ENCODE measurements at places on chromosomes 3 and 15.
A peak's percentile ranks its signal among the peaks of the same experiment; 100 is the strongest.

GRCh38 chr3:182393151-182393550 lies 400.2 kb upstream of the ATP11B start:
- DNase-seq = no peak

GRCh38 chr3:132351222-132351806 lies 34.1 kb downstream of the ACP3 start:
- DNase-seq = no peak

- DNase-seq = no peak
These were observed 4.9 kb downstream of the TCAIM start for GRCh38 chr3:44343421-44343820.

GRCh38 chr3:17949101-17949500 lies 206.7 kb upstream of the TBC1D5 start:
- DNase-seq = no peak

GRCh38 chr3:54123776-54124196 lies 1.4 kb downstream of the CACNA2D3 start:
- no peak for DNase-seq

- DNase-seq = no peak
These were observed 17.8 kb upstream of the MCCC1 start for GRCh38 chr3:183117056-183117455.

DNA sequence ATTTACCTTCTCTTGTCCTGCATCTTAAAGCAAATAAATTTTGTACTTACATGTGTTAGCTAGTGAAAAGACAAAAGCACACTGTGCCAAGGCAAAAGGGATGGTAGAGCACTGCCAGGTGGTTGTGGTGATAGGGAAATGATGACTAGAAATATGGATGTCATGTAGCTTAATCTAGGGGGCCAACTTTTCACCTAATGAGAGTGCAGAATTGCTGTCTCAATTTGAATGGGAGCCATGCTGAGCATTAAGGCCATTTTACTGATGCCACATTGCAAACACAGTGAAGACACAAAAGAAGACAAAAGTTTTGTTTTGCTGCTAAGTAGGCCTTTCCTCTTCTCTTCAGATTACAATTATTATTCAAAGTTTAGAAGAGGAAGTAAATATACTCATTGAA lies 274.7 kb downstream of the PDCD6IP start:
- DNase-seq = no peak

- DNase-seq = no peak
These were observed 560 bp downstream of the ST6GAL1 start for GRCh38 chr3:186930641-186931531.

DNA sequence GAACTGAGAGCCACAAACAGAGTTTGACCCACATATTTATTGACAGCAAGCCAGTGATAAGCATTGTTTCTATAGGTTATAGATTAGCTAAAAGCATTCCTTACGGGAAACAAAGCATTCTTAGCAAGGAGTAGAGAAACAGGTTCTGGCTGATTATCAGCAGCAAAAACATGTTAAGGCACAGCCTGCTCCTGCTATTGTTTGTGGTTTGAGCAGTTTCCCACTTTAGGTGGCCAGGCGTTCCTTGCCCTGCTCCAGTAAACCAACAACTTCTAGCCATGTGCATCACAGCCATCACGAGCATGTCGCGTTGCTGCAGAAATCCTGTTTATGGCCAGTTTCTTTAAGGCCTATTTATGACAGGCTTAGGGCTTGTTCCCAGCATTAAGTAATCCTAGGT lies 44.7 kb upstream of the C2CD4B start:
- DNase-seq = no peak

DNA sequence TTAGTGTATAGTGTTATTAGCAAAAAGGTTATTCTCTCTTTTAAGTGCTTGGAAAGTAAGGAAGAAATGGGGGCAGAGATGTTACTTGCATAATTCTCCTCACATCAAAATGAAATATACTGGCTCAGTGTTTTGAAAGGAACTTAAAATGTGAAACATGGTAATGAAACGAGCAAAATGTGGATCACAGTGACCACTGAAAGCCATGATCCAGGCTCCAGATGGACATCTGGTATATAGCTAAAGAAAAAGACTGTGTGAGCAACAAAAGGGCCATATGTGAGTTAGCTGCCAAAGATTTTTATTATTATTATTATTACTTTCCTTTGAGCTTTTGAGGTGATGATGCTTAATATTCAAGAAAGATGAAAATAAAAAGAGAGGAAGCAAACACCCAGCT lies 89.6 kb downstream of the GAP43 start:
- no peak for DNase-seq

GRCh38 chr15:72411544-72411943 lies 13.4 kb downstream of the TMEM202 start:
- no peak for DNase-seq

DNA sequence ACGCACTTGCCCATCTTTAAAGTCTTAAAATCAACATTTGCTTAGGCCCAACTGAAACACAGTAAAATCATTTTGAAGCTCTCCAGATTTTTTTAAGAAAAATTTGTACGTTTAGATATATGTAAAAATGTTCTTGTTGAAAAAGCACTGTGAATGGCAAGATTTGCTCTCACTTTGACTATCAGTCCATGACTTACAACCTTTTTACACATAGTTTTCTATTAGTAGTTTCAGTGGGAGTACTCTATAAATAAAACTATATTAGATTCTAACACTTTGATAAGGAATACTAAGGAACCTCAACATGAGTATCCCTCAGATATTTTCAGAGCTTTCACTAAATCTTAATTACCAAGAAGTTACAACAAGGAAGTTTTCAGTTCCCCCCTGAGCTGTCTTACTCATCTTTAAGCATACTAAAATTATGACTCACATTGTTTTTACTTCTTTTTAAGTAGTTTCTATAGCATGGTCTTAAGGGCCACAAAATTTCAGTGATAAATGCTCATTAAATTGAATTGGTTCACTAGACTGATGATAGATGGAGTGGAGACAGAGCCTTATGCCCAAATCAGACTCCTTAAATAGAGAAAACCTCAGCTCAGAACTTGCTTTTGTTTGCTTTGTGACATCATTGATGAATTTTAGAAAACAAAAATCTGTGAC lies 31.6 kb upstream of the RAP2B start:
- peak; percentile 72 for DNase-seq

DNA sequence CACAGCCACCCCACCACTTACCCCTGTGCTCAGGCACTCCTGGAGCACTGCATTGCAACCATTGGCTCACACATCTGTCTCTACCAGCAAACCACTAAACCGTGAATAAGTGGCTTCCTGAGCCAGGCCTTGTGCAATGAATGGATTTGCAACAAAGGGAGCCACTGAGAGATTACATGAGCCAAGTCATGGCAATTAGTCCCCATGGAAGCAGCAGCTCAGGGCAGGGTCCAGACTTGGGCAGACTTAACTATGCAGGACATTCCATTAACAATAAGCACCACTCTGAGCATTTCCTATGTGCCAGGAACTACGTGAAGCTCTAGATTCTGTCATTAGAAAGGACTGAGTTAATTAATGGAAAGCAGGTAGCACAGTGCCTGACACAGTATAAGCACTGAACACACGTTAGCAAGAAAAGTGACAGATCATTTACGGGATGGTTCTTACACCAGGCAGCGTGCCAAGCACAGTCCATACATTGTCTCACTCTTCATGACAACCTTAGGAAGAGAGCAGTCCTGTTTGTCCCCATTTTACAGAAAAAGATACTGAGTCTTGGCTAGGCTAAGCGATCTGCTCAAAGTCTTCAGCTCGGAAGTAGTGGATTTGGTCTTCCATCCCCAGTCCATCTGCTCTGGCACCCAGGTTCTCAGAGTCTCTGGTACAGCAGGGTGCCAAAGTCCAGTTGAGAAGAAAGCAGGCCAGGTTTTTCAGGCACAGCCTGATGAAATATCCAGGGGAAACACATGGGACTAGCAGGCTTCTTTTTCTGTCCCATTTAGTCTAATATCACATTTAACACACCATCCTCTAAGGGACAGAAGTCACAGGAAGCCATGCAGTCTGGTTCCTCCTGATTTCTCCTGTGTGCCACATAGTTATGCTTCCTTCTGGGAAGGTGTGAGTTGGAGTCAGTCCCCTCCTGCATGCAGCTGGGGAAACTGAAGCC lies 44.1 kb downstream of the LIPC start:
- no peak for DNase-seq

DNA sequence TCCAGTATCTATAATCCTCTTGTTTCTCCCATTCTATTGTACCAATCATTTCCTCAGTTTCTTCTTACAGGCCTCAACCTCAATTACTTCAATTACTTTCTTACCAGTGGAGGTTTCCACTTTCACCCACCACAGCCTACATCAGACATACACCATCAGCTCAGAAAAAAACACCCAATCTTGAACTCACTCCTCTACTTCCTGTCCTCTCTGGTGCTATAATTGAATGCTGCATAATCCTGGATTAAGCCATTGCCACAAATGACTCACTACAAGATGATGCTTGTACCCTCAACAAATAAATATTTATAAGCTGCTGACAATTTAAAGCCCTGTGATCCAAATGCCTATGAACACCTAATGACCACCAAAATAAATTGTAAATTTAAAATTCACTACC lies 18.5 kb downstream of the RYK start:
- DNase-seq = peak; percentile 15

GRCh38 chr15:92391640-92392039 lies 2.0 kb upstream of the ST8SIA2 start:
- DNase-seq = peak; percentile 22

- DNase-seq = no peak
These were observed 817 bp downstream of the CLK3 start for GRCh38 chr15:74616366-74616939.

- no peak for DNase-seq
These were observed 35.1 kb upstream of the SPTBN5 start for GRCh38 chr15:41928637-41929620.

GRCh38 chr3:107578091-107578490 lies 55.3 kb downstream of the BBX start:
- no peak for DNase-seq

- DNase-seq = no peak
These were observed 760.8 kb upstream of the SEMA6D start for GRCh38 chr15:46956456-46956855.

GRCh38 chr3:184133840-184134745 lies 1.1 kb upstream of the EIF2B5 start:
- peak; percentile 56 for DNase-seq

GRCh38 chr15:94547711-94548110 lies 316.4 kb downstream of the MCTP2 start:
- DNase-seq = no peak

- no peak for DNase-seq
These were observed 25.9 kb upstream of the GRIP2 start for GRCh38 chr3:14565868-14566588.

DNA sequence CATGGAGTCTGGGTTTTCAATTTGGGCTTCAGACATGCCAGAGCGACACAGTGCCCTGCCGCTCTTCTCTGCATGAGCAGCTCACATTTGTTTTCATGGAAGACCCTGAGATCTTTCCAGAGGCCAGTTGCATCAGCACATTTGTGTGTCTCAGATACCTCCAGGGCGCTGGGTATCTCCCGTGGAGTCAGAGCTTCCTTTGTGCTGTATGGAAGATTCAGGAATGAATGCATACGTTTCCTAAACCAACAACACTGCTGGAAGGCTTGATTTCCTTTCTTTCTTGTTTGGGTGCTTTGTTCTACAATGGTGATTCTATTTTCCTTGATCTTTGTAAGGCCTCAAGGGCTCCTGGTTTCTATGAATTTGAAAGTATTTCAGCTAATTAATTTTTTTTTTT lies 106.5 kb downstream of the CACNA2D3 start:
- no peak for DNase-seq
